Fibroblast of lung (primary cell): ENCODE measurements at places on chromosomes 2 and 18. TPM values are rescaled to one million over a fixed set of nuclear protein-coding genes. Genes with fewer than 3 reads are reported as not detected.

GRCh38 chr2:215583881-215584280 is 148.0 kb upstream of the FN1 start:
- no peak for DNase-seq

The FOXD4L1 gene
- total RNA-seq, result 0.17 and 0.26 TPM in 2 replicates

DNA sequence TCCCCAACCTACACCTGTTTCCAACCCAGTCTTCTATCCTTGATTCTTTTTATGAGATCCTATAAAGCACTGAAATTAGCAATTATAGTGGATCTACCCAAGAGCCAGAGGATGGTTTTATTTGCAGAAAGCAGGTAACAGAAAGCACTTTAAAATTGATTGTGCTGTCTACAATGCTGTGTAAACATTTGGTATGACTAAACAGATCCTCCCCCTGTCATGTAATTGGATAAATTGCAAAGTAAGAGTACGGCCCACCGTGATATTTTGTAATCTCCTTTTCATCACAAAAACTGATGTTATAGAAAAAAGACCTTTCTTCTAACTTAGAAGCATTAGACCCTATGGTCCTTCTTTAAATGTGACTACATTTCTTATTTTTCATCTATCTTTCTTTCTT is 11.3 kb upstream of the PPP3R1 start:
- DNase-seq, result no peak

The LAMA1 gene
- 5.8 and 24.9 TPM in 2 replicates for total RNA-seq

The GAL3ST2 gene
- 0.17 TPM in 1 of 2 replicates, not detected in the other for total RNA-seq

DNA sequence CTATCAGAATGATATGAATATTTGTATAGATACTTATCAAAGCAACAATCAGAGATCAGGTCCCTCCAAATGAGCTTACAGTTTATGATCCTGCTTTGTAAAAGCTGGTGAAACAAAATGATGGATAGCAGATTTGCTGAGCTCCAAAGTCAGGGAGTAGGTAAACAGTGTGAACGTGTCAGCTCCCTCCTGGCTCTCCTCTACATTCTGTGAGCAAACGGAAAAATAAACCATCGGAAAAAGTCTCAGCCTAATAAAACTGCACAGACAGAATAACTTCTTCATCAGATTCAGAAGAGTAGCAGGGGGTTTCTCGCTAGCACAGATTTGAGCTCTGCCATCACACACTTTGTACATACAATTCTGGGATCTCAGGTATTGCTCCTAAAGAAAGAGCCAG is 51.3 kb downstream of the BCL11A start:
- no peak for DNase-seq

The ZNF396 gene
- 2.8 and 5.0 TPM in 2 replicates for total RNA-seq

The PXDN gene
- 111 and 153 TPM in 2 replicates for total RNA-seq

The PROM2 gene
- total RNA-seq, result 0.26 and 0.33 TPM in 2 replicates

- no peak for DNase-seq
These were observed 67.6 kb downstream of the OLA1 start for GRCh38 chr2:174180726-174181236.

The HOXD1 gene
- not detected in 2 replicates for total RNA-seq

DNA sequence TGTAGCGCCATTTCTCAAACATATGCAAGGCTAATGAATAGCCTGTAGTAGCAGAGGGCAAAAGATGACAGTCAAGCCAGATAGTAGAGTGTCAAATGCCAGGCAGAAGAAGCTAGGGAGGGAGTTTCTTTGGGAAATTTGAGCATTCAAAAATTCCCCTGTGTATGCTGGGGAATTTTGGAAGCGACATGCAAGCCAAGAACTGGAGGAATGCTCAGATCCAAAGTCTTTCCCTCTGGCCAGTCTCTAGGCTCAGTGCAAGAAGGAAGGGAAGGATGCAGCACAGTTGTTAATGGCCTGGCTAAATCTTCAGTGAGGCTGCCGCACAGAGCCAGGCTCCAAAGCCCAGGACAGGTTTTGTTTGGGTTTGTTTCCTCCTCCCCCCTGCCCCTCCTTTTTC is 59.9 kb downstream of the ATP9B start:
- DNase-seq, result no peak

The NGEF gene
- total RNA-seq, result under 0.01 TPM in 1 of 2 replicates, not detected in the other

DNA sequence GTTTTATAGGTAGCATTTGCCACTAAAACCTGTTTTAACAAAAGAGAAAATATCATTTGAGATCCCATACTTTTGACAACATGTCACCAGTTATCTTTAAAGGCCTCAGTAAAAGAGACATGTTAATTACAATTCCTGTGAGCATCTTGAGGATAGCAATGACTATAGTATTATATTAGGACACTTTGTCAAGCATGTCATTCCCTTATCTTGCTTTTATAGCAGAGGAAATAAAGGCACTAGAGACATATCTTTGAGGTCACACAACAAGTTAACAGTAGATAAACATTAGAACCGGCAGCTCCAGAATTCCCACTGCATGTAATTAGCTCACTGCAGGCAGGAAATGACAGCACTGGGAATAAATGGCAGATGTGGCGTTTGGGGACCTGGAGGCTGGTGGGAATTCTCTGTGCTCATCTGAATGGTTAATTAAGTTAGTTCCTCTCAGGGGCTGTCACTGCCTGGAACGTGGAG is 25.9 kb downstream of the LYPD6B start:
- DNase-seq, result no peak

The CYP20A1 gene
- 36.3 and 48.0 TPM in 2 replicates for total RNA-seq

The B3GNT7 gene
- total RNA-seq, result under 0.01 and 0.17 TPM in 2 replicates

DNA sequence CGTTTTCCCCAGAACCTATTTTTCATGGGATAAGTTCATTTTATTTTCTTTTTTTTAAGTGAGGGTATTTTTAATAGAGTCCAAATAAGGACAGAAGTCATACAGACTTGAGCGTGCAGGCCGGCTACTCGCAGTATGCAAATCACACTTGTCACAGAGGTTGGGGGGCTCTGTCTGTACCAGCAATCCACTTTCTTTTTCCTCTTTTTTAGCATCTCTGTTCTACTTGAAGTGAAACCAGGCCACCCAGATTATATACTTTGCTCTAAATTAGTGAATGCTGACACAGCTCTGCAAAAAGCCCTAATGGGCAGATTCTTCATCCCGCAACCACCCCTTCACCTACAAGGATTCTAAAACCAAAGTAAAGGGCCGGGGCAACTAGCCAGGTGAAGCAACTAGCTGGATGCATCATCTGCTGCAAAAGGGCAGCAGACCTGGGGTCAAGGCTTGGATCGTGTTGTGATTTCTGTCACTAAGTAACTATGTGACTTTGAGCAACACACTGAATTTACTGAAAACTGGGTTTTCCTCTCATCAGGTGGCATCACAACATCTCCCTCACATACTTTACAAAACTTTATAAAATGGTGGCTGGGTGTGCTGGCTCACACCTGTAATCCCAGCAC is 18.4 kb downstream of the KDSR start:
- no peak for DNase-seq

- DNase-seq, result no peak
These were observed 17.1 kb downstream of the ODC1 start for GRCh38 chr2:10430886-10431622.

GRCh38 chr18:45137087-45137419 is 456.4 kb downstream of the SETBP1 start:
- no peak for DNase-seq

GRCh38 chr2:112795774-112796173 is 11.5 kb upstream of the IL1A start:
- no peak for DNase-seq

- DNase-seq, result peak; percentile 71
These were observed 304.4 kb downstream of the GULP1 start for GRCh38 chr2:188596054-188596453.

GRCh38 chr18:76387608-76388007 is 107.4 kb downstream of the ZNF516 start:
- no peak for DNase-seq

GRCh38 chr2:217993817-217994463 is 8.9 kb downstream of the TNS1 start:
- peak; percentile 37 for DNase-seq
